ENCODE measurements at places on chromosomes 6 and 20.

DNA sequence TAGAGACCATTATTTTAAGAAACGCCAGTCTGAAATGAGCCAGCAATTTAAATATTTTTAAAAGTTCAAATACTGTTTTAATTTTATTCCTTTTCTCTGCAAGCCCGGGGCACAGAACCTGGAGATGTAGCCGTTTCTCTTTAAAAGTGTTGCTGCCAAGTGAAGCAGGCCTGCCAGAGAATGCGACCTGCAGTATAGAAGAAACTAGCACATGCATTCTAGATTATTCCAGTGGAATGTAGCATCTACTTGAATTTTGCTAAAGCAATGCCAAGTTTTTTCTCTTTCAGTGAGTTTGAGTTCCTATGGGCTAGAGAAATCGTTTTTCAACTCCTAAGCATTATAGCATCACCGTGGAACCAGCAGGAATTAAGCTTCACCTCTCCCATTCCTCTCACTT, 101.3 kb downstream of the QRSL1 start:
- H3K4me1 ChIP-seq, result no peaks in the 10 kb centered on the region
- no peak overlapping the region for H3K27ac ChIP-seq
- no peak overlapping the region for H3K4me3 ChIP-seq
- H3K36me3 ChIP-seq, result no peaks in the 10 kb centered on the region
- H3K27me3 ChIP-seq, result no peaks in the 10 kb centered on the region

- DNase-seq, result no peak
- H3K4me1 ChIP-seq, result no peaks in the 10 kb centered on the region
- H3K27ac ChIP-seq, result no peak overlapping the region
- H3K36me3 ChIP-seq, result no peaks in the 10 kb centered on the region
- H3K27me3 ChIP-seq, result no peaks in the 10 kb centered on the region
- no peak overlapping the region for H3K4me3 ChIP-seq
Measured at GRCh38 chr20:54014293-54014926, 56.0 kb downstream of the BCAS1 start.

DNA sequence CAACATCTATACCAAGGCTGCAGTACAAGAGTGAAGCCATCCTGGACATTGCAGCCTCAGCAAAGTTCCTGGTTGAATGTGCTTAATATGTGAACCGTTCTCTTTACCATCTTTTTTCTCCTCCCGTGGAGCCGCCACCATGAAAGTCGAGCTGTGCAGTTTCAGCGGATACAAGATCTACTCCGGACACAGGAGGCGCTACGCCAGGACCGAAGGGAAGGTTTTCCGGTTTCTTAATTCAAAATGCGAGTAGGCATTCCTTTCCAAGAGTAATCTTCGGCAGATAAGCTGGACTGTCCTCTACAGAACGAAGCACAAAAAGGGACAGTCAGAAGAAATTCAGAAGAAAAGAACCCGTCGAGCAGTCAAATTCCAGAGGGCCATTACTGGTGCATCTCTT, 8.4 kb upstream of the LINC00237 start:
- no peaks in the 10 kb centered on the region for H3K27me3 ChIP-seq
- no peak for DNase-seq
- H3K4me1 ChIP-seq, result no peaks in the 10 kb centered on the region
- no peak overlapping the region for H3K4me3 ChIP-seq

DNA sequence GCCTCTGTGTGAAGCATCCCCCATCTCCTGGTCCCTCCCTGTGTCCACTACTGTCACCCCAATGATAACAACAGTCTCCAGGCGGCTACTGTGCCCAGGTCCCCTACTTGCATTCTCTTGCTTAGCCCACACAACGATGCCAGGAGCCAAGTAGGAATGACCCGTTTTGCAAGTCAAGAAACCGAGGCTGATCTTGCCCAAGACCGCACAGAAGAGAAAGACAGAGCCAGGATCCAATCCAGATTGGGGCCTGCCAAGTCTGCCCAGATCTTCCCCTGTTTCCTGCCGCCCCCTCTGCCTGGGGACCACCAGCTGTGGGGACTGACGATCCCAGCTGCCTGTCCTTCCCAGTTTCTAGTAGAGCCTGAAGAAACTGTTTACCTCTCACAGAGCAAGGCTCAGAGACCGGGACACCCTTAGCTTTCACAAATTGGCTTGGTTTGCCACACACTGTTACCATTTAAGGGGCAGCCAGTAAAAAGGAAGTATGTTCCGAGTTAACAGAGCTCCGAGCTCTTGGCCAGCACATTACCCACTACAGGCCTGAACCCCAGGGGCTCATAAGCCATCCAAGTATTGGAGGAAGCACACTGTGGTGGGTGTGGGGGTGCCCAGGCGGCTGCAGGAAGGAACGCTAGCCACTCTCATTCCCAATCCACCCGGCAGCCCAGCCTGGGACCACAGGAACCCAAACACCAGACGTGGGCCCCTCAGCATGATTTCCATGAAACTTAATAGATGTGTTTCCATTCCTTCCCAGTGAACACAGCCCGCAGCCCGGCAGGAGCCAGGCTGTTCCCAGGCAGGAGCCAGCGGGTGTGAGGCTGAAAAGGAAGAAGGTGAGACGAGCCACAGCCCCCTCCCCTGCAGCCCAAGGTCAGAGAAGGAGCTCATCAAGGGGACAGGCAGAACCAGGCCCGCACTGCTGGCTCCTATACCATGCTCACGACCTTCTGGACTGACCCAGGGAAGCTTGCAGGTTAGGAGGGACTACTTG, 7.9 kb downstream of the KIAA1755 start:
- no peaks in the 10 kb centered on the region for H3K36me3 ChIP-seq
- H3K4me3 ChIP-seq, result no peak overlapping the region
- no peak overlapping the region for H3K27ac ChIP-seq
